ENCODE measurements at places on chromosomes 3 and 15.

GRCh38 chr3:99012051-99012450, 110.6 kb upstream of the DCBLD2 start:
- DNase-seq, result no peak

DNA sequence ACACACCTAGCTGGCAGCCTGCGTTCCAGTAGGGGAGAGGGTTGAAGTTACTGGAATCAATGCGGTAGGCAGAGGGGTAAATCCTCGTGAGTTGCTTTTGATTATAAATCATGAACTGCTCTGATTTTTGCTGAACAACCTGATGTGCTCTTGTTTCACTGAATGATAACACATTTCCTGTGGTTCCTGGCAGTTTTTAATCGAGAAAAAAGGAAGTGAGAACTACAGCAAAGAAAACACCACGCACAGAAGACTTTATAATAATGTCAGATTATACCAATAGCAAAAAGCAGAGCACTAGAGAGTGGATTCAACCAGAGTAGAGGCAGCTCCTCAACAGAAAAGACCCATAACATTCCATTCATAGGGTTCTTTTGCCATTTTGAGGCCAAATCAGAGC, 200.8 kb upstream of the STRIT1 start:
- DNase-seq, result no peak

GRCh38 chr3:42814914-42815507, 5.8 kb downstream of the ACKR2 start:
- no peak for DNase-seq

GRCh38 chr3:165440380-165440779, 244.2 kb upstream of the SLITRK3 start:
- DNase-seq, result no peak

GRCh38 chr3:176994891-176995781, 202.1 kb downstream of the TBL1XR1 start:
- no peak for DNase-seq

- no peak for DNase-seq
Observed at GRCh38 chr3:45826321-45826720, 15.6 kb downstream of the LZTFL1 start.

DNA sequence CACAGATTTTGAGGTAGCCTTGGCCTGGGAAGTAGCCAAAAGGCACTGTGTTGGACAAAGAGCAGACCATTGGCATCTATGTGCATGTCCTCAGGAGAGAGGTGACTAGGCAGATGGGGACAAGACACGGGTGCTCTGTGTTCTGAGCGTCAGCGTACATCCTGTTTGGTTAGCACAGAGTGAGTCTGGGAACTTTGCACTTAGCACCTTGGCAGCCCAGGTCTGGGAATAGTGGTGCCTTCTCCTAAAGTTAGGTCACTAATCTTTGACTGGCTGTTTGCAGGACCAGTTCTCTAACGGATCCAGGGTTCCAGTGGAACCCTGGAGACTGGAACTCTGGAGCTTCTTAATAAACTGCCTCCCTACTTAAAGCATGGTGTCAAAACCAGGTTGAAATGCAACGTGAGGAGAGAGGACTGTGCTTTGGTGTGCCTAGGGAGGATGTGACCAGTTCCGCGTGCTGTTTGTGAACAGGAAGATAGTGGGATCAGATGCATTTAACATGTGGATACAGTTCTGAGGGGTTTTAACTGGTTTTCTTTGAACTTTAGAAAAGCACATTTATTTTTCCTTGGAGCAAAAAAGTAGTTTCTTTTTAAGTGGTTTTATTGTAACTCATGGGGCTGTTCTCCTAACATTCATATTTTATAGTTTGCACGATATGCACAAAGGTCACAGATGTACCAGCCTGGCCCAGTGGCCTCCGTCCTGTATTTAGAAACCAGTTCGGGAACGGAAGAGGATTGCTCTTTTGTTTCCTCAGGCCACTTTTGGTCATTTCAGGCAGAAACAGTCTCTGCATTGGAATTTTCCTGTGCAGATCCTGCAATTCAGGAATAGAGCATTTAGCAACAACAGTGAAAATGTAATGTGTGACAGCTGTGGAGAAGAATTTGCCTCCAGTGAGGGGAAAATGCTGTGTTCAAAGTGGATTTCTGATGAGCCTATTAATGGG, 48.8 kb downstream of the ABHD2 start:
- DNase-seq, result no peak

- DNase-seq, result no peak
Observed at GRCh38 chr15:90294159-90294558, 28.7 kb downstream of the NGRN start.

DNA sequence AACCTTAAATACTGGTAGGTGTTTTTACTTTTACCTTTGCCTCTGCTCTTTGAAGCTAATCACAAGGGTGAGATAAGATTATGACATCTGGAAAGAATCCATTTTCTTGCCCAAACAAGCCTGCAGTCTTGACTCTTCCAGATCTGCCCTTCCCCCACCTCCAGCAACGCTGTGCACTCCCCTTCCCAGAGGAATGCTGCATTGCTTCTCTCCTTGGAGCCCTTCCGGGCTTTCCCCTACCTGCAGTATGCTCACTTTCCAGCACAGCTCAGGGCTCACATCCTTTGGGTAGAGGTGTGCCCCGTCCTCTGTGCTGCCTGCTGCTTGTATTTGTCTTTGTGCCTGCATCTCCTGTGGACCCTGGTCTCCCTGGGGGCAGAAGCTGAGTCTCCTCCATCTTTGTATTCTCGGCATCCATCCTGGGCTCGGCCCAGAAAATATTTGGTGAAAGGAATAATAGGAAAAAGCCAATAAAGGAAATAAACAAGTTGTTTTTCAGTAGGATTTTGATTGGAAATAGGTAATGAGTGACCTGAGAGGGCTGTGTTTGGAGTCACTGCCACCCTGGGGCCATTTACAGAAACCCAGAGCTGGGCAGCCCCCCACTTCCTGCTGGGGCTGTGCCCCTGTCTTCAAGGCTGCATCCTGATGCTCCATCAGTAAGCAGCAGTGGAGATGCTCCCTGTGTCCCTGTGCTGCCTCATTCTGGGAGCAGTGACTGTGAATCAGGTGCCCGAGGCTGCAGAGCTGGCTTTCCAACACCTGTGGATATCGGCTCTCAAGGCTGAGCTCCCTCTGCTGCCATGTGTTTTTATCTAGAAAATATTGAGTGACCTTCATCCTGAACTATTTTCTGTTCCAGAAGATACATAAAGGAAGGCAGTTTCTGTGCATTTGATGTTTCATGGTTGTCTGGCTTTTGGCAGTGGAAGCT, 117.5 kb downstream of the EEFSEC start:
- no peak for DNase-seq

DNA sequence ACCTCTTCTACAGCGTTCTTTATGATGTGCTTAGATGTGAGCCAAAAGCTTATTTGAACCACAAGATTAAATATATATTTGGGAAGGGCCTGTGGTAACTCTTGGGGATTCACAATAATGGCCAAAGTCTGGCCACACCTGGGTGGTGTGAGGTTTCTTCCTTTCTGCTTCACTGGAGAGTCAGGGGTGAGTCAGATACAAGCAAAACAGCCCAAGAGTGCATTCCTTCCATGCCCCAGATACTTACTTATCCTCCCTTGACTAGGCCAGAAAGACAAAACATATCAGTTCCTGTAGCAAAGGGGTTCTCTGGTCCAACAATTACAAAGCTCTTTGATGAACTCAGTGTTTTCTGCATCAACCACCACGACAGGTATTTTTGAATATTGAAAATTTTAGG, 941 bp downstream of the ZBED2 start:
- no peak for DNase-seq

GRCh38 chr15:93829115-93829870, 402.1 kb upstream of the MCTP2 start:
- no peak for DNase-seq

GRCh38 chr3:76049776-76050175, 264.4 kb upstream of the ZNF717 start:
- DNase-seq, result no peak

DNA sequence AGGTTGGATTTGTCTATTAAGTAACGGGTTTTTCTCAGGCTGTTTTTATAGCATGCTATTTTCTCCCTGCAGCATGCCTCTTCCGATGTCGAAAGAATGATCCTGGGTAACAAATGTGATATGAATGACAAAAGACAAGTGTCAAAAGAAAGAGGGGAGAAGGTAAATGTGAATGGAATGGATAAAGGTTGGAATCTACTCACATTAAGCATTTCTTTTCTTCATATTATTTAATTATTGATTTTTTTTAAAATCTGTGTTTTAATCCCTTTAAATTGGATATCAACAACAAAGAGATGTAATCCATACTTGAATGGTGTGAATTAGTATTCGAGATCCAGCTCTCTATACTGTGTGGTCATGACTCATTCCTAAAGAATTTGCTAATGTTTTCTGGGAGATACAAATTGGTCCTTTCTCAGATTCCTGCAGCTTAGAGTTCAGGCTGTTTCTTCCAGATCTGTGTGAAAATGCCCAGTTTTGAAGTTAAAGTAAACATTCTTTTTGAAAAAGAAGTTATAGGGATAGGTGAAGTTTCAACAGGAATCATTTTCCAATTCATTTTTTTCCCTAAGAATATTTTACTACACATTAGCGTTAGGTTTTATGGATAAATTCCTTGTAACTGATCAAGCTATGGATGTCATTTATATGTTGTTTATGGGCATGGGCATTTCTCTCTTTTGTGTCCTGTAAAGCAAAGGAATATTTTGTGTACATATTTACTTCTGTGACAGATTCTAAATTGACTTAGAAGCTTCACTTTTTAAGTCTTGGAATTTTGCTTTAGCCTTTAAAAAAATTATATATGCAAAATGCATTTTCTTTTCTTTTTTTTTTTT, 20.8 kb upstream of the APH1B start:
- DNase-seq, result no peak

GRCh38 chr3:112610121-112610520, 30.8 kb downstream of the CCDC80 start:
- no peak for DNase-seq

DNA sequence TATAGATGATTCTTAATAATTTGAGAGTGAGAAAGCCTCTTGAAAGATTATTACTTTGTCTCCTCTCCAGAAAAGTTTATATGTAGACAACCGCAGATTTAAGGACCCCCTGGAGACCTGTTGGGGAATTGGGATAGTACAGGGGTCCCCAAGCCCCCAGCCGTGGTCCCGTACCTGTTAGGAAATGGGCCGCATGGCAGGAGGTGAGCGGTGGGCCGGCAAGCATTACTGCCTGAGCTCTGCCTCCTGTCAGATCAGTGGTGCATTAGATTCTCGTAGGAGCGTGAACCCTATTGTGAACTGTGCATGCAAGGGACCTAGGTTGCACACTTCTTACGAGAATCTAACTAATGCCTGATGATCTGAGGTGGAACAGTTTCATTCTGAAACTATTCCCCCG, 78.3 kb downstream of the PFN2 start:
- DNase-seq, result no peak

DNA sequence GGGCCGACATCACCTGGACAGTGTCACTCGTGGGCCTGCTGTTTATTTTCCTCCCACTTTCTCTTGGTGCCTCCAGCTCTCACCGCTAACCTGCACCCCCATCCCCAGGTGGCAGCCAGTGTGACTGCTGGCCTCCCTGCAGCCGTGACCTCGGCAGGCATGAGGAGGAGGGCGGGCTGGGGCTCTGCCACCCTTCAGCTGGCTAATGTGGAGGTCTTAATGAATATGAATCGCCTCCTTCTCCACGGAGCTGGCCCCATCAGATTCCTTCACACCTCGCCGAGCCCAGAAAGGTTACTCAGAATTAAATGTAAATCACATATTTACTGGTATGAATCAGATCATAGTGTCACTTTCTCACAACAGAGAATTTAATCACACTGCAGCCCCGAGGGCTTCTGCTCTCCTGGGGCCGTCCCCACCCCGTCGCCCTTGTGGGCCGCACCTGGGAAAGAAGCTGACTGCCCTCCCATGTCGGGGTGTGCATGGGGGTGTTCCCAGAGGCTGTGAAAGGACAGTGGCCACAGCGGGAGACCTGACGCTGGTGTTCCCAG, 171.1 kb upstream of the TLE3 start:
- no peak for DNase-seq

DNA sequence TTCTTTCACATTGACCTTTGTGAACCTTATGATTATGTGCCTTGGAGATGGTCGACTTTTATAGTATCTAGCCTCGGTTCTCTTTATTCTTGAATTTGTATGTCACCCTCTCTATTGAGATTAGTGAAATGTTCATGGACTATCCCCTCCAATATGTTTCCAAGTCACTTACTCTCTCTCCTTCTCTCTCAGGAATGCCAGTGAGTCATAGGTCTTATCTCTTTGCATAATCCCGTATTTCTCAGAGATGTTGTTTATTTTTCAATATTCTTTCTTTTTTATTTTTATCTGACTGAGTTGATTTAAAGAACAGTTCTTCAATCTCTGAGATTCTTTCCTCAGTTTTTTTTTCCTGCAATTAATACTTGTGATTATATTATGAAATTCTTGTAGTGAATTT, 411.6 kb upstream of the CADM2 start:
- no peak for DNase-seq

DNA sequence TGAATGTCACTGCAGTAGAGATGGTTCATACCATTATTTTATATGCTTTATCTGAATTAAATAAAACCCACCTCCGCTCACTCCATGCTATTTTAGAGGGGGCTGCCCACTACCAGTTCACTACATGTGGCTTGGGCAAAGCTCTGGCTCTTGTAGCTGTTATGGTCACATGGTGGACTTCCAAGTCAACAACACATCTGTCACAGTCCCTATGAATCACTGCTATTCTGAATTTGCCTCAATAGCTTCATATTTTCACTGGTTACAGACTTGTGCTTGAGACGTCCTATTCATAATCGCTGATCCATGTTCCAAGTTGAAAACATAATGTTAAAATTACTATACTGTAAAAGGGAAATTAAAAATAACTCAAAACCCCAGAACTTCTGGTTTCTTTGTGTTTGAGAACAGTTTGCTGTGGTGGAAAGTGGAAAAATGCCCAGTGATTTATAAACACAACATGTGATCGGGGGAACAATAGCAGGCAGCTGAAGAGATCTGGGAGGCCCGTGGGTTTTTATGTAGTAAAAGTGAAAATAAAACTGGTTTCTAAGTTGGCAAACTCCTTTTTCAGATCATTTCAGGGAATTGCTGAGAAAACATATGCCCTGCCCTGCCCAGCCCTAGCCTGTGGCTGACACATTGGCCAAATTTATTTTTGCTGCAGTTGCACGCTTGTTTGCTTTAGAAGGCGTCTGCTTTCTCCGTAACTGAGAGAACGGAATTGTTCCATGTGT, 128.8 kb upstream of the PRR23C start:
- DNase-seq, result no peak

DNA sequence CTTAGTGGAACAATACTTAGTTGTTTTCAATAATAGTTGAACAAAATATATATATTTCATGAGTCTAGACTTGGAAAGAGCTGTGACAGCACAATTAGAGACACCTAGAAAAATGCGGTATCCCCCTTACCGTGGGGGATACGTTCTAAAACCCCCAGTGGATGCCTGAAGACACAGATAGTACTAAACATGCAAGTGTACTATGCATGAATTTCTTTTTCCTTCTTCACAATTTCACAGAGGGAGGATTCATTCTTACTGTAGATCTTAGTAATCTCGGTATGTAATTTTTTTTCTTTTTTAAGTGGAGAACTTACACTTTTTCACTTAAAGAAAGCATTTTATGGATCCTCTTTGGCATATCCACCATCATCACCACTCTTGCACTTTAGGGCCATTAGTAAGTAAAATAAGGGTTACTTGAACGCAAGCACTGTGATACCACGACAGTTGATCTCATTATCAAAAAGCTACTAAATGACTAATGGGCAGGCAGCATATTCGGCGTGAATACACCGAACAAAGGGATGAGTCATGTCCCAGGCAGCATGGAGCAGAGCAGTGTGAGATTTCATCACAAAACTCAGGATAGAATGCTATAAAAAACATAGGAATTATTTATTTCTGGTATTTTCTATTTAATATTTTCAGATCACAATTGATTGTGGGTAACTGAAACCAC, 72.3 kb upstream of the ZNF280D start:
- no peak for DNase-seq

GRCh38 chr3:133474817-133475216, 75.0 kb downstream of the BFSP2 start:
- no peak for DNase-seq

All from GM18507 (cell line).